ENCODE measurements at places on chromosomes 2 and 18.

GRCh38 chr2:1846046-1847015, 102.0 kb upstream of the PXDN start:
- DNase-seq: no peak

DNA sequence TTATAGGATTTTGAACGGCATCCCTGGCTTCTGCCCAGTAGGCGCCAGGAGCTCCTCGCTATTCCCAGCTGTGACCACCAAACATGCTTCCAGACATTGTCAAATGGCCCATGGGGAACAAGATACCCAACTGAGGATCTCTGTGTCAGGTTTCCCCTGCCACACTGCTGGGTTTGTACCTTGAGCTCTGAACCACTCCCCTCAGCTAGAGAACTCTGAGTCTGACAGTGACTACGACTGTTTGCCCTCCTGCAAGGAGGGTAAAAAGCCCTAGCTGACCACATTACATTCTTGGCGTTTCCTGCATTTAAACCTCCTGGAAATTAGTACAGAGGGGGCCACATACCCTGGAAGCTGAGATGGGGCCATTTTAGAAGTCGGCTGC, 12.4 kb downstream of the LRRFIP1 start:
- no peak for DNase-seq

- DNase-seq: no peak
These were observed 181.6 kb upstream of the ALKAL2 start for GRCh38 chr2:469514-469913.

DNA sequence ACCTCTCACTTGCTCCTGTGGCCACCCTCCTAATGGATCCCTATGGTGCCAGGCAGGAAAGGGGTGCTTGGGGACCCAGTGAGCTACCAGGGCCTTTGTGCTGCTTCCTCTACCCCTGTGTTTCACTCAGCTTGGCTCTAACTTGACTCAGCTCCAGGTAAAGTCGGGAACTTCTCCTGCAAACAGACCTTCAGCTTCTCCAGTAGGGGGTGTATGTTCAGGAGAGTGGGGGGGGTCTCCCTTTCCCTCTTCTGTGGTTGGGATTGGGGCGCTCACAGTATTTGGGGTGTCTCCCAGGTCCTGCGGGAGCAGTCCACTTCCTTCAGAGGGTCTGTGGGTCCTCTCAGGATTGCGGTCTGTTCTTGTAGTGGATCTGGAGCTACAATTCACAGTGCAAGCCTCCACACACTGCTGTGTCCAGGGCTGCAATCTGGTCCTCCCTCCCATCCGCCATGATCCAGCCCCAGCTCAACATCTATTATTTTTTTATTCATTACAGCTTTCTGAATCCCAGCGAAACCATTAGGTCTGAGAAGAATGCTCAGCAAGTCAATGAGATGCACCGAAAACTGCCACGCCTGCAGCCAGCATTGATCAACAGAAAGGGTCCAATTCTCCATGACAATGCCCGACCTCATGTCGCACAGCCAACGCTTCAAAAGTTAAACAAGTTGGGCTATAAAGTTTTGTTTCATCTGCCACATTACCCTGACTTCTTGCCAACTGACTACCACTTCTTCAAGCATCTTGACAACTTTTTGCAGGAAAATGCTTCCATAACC, 26.4 kb upstream of the SAP130 start:
- no peak for DNase-seq

GRCh38 chr2:34652636-34653035, 1053.5 kb upstream of the FAM98A start:
- DNase-seq: no peak

DNA sequence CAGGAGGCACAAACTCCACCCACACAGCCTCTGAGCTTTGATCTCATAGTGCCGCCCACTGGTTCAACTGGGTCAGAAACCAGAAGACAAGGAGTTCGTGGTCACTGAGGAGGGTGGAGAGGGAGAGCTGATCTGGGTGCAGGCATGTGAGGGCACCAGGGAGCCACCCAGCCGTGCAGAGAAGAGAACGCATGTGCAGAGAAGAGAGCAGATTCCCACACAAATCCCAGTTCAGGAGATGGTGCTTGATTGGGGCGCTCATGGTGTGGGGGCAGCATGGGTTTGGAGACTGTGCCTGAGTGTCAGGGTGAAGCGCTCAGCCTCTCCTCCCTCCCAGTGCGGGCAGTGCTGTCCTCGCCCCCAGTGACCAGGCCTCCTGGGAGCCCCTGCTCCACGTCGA, 375.2 kb upstream of the MYT1L start:
- DNase-seq: no peak

- no peak for DNase-seq
These were observed 130.0 kb downstream of the MBD2 start for GRCh38 chr18:54094474-54094873.

- DNase-seq: peak; percentile 38
These were observed 147.4 kb upstream of the PGAP1 start for GRCh38 chr2:197073701-197074433.

- DNase-seq: no peak
These were observed 2.6 kb upstream of the BCL2 start for GRCh38 chr18:63322206-63322605.

- DNase-seq: no peak
These were observed 272.0 kb downstream of the TGIF1 start for GRCh38 chr18:3721771-3722648.

DNA sequence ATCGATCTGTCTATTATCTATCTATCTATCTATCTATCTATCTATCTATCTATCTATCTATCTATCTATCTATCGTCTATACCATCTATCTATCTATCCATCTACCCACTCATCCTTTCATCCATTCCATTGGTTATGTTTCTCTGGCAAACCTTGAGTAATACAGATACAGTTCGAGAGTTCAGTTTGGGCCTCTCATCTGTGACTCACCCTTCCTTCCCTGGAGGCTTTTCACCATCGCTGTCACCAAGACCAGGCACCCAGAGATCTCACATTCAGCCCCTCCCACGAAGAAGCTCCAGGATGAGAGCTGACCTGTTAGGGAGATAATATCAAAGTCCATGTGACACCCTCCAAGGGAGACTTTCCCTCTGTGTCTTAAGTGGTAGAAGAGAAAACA, 164.1 kb upstream of the CELF4 start:
- no peak for DNase-seq

GRCh38 chr18:44732599-44732998, 51.9 kb downstream of the SETBP1 start:
- no peak for DNase-seq

DNA sequence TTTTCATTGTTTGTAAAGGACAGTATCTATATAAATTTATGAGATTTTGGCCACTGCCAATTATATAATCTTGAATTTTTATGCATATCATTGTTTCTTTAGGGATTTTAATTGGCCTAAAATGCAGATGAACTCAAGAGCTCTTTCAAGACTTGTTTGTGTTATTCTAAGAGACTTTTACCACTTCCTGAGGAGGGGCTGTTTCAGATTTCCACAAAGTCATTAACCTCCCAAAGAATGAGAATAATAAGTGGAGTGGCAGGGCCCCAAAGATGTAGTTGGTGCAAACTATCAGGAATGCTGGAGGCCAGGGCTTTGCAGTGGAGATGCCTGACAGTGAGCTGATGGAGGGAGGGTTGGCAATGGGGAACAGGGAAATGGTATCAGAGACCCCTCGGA, 15.5 kb upstream of the ACVR1 start:
- DNase-seq: no peak

- DNase-seq: peak; percentile 31
These were observed 285.4 kb downstream of the ZNF516 start for GRCh38 chr18:76209597-76209996.

DNA sequence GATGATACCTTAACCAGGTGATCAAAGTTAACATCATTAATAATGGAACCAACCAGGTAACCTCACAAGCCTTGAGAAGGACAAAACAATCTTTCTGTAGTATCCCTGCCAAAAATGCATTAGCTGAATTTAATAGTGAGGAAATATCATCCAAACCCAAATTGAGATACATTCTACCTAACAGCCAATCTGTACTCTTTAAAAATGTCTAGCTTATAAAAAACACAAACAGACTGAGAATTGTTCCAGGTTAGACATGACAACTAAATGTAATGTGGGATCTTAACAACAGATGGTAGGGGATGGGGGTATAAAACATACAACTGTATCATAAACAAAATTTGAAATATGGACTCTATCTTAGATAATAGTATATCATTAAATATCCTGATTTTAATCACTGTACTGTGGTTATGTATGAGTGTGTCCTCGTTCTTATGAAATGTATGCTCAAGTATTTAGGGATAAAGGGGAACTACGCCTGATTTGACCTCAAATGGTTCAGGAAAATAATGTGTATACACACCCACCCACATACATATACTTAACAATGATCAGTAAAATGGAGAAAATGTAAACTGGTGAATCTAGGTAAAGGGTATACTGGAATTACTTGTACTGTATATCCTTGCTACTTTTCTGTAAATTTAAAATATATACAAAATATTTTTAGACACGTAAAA, 1.7 kb downstream of the FANCL start:
- DNase-seq: no peak

DNA sequence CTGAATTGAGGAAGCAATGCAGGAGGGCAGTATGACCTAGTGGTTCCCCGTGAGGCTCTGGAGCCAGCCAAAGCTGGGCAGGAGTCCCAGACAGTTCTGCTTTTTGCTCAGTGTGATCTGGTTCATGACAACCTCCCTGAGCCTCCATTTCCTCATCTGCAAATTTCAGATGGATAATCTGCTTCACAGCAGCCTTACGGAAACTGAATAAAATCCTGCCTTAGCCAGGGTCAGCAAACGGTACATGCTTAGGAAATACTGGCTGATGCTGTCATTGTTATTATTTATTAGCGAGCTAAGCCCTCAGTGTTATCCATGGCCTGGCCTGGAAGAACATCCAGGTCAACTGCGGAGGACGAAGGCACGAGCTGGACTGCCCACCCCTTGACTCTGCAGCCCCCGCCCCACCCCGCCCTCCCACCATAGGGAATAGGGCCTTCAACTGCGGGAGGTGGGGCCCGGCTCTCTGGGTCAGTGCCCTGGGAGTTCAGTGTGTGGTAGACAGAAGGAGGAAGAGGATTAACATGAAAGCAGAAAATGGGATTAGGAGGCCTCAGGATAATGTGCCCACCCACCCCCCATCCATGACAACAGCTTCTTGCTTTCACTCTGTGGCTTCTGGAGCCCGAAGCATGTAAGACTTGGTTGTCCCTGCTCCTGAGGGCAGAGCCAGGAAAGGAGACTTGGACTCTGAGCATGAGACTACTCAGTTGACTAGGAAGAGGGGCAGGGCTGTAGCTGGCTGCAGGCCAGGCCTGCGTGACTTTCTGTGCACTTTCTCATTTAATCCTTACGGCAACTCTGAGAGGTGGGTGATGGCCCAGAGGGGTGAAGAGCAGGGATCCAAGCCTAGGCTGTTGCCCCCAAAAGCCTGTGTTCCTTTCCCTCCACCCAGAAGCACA, 13.1 kb downstream of the PKDCC start:
- peak; percentile 11 for DNase-seq

DNA sequence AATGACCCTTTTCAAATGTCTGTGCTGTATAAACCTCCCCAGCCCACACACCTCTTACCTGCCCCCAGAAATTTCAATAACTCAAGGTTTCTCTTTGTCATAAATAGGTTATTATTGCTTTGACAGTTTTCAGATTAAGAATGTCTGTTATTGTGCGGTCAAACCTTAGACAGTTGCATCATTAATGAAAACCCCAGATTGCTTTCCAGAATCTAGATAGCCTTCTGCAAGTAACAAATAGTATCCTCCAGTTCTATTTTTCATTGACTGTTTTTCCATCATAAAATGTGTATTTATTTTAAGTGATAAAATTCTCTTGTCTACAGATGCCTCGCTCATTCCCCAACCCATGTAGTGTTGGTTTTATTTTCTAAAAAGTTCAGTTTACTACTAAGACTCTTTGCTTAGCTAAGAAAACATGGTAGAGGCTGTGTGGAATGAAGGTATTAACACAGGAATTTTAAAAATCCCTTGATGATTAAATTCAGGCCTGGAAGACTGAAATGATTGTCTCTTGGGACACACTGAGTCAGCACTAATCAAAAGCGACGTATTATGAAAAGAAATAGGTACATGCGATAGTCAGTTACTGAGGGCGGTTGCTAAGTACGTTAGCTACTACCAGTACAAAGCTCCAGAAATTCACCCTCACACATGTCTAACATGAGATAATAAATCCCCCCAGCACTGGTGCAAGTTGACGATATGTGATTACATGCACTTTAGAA, 38.4 kb upstream of the ITGAV start:
- no peak for DNase-seq

GRCh38 chr2:110766291-110766690, 33.9 kb downstream of the ACOXL start:
- DNase-seq: no peak

GRCh38 chr2:217905395-217905794, 97.4 kb downstream of the TNS1 start:
- no peak for DNase-seq

- no peak for DNase-seq
These were observed 86.6 kb upstream of the THOC1 start for GRCh38 chr18:354471-354870.

GRCh38 chr2:19101968-19102367, 256.5 kb downstream of the OSR1 start:
- no peak for DNase-seq

GRCh38 chr18:30192216-30192615, 850.3 kb downstream of the DSC3 start:
- DNase-seq: no peak

DNA sequence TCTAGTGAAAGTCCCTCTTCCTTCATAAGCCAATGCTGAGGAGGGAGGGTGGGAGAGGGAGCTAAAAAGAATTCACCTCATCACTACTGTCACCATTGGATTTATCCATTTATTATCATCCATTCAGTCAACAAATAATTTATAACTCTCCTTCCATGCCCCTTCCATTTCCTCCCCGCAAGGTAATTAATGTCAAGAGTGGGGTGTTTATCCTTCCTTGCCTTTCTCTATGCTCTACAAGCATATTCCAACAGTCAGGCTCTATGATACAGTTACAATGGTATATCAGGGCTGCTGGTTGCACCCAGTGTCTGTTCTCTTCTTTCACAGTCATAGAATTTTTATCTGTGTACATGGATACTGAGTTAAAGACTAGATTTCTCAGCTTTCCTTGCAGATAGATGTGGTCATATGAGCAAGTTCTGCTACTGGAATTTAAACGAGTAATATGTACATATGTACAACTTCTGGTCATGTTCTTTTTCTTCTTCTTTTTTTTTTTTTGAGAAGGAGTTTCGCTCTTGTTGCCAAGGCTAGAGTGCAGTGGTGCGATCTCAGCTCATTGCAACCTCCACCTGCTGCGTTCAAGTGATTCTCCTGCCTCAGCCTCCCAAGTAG, 5.1 kb upstream of the MFSD6 start:
- DNase-seq: no peak

- DNase-seq: no peak
These were observed 10.8 kb downstream of the MLPH start for GRCh38 chr2:237497838-237498186.
